ENCODE measurements at places on chromosomes 12 and 14.
A peak's percentile ranks its signal among the peaks of the same experiment; 100 is the strongest.

DNA sequence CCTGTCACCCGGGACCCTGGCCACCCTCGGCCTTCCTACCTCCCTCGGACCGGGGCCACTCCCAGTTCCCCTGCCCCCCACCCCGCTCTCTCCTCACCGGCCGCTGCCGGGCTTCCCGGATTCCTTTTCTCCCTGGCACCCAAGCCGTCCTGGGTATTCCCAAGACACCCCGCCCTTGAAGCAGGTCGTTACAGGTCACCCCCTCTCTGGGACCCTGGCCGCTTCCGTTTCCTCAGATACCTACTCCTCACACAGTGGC, 493 bp downstream of the NUMB start:
- peak; percentile 47 for DNase-seq

- DNase-seq = no peak
Observed at GRCh38 chr14:28867571-28867970, 101.0 kb downstream of the FOXG1 start.

GRCh38 chr12:91335699-91336098, 153.1 kb upstream of the DCN start:
- DNase-seq = no peak

DNA sequence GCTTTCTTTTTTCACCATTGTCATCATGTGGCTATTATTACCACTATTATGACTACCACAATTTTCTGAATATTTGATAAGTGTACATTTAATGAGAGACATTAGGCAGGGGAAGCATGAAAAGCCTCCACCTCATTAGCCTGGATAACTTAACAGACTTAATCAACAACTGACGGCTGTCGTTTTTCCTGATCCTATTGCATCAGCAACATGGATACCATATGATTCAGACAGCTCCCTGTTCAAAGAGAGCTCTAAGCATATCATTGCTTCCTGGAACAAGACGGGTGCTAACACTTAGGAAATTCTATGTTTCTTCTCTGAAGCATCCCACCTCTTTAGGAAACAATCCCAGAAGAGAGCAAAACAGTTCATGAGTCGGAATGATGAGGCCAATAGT, 765.2 kb downstream of the NOVA1 start:
- no peak for DNase-seq

GRCh38 chr14:75016815-75017214, 14.1 kb downstream of the EIF2B2 start:
- DNase-seq = peak; percentile 4

DNA sequence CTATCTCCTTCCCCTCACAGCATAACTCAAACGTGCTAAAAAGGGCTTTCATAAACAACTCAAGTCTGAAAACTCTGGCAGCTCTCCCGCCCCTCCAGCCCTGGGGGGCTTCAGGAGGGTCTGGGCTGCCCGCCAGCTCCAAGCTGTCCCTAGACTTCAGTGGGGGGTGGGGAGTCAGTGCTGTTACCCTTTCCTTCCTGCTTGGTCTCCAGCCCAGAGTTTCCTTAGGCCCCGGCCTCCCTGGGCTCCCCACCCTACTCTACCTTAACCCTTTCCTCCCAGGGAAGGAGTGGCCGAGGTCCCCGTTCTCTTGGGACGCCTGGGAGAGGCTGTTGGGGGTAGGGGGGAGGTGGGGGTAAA, 530 bp upstream of the NYNRIN start:
- no peak for DNase-seq

GRCh38 chr12:6697584-6698351, 2.8 kb downstream of the PIANP start:
- no peak for DNase-seq

DNA sequence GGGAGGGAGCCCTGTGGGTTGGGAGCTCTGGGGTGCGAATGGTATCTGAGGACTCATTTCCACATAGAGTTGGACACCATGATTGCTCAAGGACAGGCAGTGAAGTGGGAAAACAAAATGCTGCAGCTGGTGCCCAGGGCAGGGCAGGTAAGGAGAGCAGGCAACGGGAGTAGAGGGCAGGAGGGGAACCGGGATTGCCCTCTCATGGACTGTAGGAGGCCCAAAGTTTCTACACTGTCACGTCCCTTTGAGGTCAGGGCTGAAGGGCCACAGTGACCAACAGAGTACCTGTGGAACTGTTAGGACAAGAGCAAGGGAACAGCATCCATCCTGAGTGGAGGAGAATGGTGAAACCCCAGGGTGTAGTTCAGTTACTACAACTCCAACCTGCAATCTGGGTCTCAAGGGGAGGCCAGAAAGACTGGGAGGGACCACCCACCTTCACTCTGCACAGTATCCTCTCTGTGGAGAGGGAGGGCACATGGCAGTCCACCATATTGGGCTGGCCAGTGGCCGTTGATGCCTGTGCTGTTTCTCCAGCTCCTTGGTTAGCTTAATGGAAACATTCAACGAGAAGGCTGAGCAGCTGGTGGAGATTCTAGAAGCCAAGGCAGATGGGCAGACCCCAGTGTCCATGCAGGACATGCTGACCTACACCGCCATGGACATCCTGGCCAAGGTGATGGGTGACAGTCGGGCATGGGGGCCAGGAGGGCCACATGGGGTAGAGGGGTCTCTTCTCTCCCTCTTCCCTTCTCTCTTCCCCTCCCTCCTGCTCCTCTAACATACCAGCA, 22.2 kb downstream of the CYP46A1 start:
- no peak for DNase-seq

DNA sequence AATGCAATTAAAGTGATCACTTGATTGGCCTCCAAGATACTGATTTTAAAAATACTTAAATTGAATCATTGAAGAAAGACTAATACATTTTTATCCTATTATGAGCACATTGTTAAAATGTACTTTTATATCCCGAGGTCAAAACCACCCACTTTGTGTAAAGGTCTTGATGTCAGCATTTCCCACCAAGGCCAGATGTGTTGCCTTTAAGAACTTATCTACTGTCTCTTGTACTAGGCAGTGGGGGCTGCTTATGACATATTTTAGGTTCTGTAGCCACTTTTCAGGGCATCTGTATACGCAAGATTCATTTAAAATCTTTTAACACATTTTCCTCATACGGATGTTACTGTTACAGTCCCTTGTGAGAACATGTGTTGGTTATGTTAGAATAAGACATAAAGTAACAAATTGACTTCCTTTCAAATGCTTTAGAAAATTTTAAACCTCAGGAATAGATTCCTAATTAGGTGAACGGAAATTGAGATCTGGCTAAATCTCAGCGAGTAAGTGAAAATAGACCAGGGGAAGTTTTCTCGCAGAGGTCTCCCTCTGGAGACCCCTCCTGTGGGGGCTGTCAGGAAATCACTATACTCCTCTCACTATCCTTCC, 456.2 kb downstream of the ADAMTS20 start:
- DNase-seq = no peak

DNA sequence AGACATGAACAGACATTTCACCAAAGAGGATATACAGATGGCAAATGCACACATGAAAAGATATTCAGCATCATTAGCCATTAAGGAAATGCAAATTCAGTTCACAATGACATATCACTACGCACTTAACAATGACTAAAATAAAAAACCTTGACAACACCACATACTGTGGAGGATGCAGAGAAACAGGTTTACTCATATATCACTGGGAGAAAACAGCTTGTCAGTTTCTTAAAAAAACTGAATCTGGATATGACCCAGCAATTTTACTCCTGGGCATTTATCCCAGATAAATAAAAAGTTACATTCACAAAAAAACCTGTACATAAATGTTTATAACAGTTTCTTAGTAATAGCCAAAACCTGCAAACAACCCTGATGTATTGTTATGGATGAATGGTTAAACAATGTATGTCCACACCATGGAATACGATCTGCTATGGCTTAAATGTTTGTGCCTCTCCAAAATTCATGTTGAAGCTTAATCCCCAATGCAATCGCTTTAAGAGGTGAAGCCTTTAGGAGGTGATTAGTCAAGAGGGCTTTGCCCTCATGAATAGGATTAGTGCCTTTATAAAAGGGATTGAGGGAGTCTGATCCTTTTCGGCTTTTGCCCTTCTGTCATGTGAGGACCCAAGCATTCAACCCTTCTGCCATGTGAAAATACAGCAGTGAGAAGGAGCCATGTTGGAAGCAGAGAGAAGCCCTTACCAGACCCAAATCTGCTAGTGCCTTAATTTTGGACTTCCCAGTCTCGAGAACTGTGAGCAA, 36.0 kb upstream of the PPP4R3A start:
- DNase-seq = no peak

DNA sequence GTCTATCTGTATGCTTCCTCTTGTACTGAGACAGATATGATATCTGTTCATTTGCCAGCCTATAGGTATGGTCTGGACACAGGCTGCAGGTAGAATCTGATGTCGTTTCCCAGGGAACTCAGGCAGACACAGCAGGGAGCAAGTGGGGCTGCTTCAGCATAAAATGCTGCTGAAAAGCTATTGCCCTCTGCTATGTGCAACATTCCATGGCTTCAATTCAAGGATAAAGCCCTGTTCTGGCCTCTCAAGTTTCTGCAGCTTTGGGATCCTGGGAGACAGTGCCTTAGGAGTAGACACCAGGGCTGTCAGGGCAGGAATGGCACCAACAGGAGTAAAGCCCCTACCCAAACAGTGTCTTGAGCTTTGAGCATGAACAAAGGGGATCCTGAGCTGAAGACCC, 173.5 kb downstream of the SLC41A2 start:
- DNase-seq = no peak

DNA sequence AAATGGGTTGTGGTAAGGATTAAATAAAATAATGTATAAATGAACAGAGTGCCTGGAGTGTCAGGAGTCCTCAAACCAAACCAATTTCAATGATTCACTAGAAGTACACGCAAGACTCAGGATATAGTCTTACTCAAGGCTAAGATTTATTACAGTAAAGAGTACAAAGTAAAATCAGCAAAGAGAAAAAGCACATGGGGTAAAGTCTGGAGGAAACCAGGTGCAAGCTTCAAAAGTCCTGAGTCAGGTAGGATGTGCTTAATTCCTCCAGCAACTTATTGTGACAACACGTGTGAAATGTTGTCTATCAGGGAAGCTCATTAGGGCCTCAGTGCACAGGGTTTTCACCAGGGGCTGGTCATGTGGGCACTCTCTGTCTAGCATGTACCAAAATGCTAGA, 105.8 kb upstream of the NAP1L1 start:
- no peak for DNase-seq

- DNase-seq = no peak
Observed at GRCh38 chr12:24719293-24719721, 229.6 kb downstream of the BCAT1 start.
